ENCODE measurements at places on chromosomes 5 and 9.
A peak's percentile ranks its signal among the peaks of the same experiment; 100 is the strongest.

GRCh38 chr5:51832934-51833470 lies 449.8 kb downstream of the ISL1 start:
- no peak for DNase-seq

DNA sequence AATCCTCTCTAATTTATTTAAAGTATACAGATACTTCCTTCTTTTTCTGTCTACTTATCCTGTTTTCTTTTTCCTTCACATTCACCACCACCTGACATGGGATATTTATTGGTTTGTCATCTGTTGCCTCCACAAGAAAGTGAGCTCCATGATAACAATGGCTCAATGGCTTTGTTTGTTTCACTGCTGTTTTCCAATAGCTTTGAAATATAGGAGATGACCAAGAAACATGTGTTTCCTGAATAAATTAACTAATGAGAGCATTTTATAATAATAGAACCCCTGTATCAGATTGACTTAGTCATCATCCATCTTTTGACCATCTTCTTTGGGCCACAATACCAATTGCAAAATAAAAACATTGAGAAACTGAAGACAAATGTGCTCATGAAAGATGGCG lies 180.2 kb upstream of the GAS1 start:
- DNase-seq, result no peak

DNA sequence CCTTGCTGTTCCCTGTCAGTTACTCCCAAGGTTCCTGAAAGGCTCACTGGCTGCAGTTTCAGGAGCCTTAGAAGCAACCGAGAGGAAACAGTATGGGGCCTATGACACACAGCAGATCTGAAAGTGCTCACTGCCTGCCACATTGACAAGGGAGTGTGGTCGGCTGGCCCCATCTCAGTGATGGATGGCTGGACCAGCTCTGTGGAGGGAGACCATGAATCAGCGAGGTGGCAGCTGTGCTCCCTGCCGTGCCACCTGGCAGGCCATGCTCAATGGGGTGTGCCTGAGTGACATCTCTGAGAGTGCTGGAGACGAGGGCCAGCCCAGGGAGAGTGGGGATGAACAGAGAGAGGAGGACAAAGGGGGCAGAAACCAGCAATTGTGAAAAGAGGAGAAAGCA lies 49.1 kb downstream of the DOCK2 start:
- no peak for DNase-seq

GRCh38 chr9:102631559-102631958 lies 363.6 kb upstream of the CYLC2 start:
- DNase-seq, result no peak

- DNase-seq, result no peak
Observed at GRCh38 chr5:143153332-143154119, 250.0 kb downstream of the NR3C1 start.

- DNase-seq, result no peak
Observed at GRCh38 chr5:103847060-103847459, 284.5 kb upstream of the NUDT12 start.

GRCh38 chr9:749716-750115 lies 91.8 kb upstream of the DMRT1 start:
- no peak for DNase-seq

- no peak for DNase-seq
Observed at GRCh38 chr5:170633235-170634081, 129.6 kb downstream of the KCNIP1 start.

DNA sequence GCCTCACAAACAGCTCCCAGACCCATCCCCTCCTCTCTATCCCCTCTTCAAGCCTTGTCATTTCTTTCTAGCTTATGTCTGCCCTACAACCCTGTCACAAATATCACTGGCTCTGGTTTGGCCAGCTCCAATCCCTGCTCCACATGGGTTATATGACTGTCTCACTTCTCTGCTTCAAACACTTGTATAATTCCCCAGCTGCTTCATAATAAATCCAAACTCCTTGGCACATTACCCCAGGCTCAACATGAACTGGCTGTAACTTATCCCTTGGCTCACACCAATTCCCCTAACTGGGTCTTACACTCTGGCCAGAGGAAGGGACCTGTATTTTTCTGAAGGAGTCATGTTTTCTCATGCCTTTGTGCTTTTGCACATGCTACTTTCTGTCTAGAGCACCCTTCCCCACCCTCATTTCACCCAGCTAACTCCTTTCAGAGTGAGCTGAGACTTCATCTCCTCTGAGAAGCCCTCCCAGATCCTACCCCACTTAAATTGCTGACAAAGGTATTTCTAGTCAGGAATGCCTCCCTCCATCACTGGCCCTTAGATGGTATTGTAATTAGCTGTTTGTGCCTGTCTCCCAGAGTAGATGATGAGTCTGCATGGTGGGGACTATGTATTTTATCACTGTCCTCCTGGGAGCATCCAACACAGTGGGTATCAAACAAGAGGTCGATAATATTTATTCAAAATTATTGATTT lies 5.3 kb downstream of the PRXL2C start:
- DNase-seq, result no peak

DNA sequence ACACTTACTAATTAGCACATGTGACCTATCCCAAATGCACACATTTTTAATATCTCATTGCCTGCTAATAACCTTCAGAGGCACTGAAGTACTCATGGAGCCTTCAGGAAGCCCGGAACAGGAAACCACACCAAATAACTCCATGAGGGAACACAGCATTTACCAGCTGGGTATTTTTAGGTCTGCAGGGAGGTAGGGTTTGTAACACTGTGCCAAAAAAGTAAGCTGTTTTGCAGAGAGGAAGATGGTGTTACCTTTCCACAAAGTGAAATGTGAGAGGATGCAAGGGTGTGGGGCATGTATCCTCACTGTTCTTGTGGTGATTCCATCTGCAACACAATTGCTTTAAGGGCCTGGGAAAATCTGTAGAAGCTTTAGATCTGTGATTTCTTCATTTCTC lies 64.4 kb downstream of the NUDT12 start:
- peak; percentile 71 for DNase-seq

- no peak for DNase-seq
Observed at GRCh38 chr5:181058321-181058720, 18.3 kb downstream of the BTNL9 start.

- DNase-seq, result no peak
Observed at GRCh38 chr5:150731669-150732242, 27.1 kb downstream of the DCTN4 start.

GRCh38 chr9:35112257-35113020 lies 3.2 kb downstream of the ATOSB start:
- DNase-seq, result no peak

- no peak for DNase-seq
Observed at GRCh38 chr9:94144394-94144793, 60.1 kb downstream of the PTPDC1 start.

DNA sequence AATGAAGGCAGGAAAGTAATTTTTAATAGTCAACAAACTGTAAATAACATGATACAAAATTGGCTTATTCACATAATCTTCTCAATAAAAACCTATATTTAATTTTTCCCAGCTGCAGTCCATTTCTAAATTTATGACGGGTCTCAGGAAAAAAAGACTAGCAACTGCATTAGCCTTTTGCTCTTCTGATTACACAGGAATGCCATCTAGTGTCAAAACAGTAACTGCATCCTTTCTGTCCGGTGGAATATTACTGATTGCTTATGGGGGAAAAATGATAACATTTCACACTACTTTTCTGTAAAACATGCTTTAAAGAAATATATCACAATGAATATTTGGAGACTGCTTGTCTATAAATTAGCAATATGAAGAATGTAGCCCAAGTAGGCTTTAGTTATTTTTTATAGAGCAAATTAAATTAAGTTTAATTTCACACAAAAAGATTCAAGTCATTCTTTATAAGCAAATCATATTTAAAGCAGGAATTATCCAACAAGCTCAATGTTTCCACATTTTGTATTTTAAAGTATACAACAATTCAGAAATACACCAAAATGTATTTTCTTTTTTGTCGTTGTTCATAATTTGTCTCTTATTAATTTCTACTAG lies 534.7 kb downstream of the CDH10 start:
- peak; percentile 36 for DNase-seq

DNA sequence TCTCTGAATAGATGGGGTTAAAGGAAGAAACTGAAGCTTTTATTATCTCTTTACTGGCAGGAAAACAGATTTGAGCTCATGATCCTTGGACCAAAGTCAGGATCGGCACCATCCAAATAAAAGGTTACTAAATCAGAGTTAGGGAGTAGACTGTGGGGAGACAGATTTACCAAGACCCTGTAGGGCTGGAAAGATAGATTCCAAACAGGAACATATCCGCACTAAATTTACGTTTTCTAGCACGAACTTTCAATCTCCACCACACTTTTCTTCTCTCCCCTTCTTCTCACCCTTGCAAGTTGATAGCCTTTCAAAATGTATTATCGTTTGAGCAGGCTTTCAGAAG lies 120.0 kb upstream of the HMHB1 start:
- no peak for DNase-seq

DNA sequence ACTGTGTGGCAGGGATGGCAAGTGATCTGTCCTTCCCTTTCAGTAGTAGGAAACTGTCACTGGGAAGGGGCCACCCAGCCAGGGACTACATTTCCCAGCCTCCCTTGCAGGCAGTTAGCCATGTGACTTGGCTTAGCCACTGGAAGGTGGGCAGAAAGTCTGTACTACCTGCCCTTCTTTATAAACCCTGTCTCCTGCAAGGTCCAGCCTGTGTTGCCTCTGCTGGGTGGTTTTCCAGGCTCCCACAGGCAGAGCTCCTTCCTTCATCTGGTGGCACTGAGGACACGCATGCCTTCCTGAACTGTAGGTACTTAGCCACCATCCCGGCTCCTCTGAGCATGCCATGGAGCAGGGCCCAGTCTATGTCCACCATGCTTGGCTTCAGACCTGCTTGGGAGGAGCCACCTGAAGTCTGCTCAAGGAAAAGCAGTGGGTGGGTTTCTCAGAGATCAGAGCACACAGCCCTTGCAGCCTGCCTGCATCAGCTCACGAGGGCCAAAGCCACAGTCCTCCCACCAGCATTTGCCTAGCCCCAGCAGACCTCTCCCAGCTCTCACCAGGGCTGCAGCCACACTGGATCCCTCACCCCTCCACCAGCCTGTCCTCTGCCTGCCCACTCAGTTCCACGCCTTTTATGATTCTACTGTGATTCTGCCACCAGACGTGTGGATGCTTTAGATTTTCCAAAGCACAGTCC lies 16.7 kb upstream of the SLC25A51 start:
- no peak for DNase-seq

DNA sequence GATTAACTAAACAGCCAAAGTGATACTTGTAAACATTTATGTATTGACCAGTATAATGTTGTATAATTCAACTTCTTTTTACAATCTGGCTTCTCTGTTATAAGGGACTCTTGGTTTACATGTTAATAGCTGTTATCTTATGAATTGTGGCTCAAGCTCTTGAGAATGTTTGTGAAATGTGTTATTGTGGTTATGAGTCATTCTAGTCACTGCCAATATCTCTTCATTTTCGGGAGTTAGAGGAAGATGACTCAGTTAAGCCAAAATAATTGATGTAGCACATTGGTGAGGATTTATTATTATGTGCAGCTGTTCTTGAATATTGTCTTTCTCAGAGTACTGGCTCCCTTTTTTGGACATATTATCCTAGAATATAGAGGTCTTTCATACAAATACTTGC lies 655.2 kb upstream of the RIOK2 start:
- DNase-seq, result no peak

DNA sequence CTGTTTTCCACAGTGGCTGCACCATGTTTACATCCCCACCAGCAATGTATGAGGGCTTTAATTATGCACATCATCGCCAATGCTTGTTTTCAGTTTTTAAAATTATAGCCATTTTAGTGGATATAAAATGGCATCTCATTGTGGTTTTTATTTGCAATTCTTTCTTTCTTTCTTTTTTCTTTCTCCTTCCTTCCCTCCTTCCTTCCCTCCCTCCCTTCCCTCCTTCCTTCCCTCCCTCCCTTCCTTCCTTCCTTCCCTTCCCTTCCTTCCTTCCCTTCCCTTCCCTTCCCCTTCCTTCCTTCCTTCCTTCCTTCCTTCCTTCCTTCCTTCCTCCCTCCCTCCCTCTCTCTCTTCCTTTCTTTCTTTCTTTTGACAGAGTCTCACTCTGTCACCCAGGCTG lies 6.6 kb downstream of the COL15A1 start:
- no peak for DNase-seq

DNA sequence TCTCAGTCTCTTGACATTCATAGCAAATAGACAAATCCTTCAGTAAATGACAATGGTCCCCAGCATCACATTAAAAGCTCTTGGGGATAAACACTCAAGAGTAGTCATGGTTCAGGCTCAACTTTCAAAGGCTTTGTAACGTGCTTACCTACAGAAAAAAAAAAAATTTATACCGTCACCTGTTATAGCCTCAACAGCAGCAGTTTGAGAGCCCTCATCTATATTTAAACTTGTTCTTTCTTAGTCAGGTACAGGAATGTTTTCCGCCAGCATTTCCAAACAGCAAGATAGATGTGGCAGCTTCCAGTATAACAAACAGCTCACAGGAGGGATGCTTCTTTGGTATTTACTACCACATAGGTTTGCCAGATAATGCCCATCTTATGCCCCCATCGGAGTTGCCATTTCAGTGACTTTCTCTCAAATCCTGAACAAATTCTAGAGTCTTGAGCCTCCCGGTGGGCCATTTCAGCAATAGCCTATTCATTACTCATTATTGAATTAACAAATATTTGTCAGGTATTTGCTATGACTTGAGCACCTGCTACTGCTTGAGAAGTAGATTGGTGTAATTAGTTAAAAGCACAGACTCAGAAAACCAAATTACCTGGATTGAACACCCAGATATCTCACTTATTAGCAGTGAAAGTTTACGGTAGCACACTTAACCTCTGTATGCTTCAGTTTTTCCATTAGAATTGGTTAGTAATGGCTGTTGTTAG lies 470.0 kb downstream of the EBF1 start:
- no peak for DNase-seq

All from NCI-H2171 (cell line).